ENCODE measurements at places on chromosomes 5 and 9. TPM values are rescaled to one million over a fixed set of nuclear protein-coding genes. Genes with fewer than 3 reads are reported as not detected.
A peak's percentile ranks its signal among the peaks of the same experiment; 100 is the strongest.

DNA sequence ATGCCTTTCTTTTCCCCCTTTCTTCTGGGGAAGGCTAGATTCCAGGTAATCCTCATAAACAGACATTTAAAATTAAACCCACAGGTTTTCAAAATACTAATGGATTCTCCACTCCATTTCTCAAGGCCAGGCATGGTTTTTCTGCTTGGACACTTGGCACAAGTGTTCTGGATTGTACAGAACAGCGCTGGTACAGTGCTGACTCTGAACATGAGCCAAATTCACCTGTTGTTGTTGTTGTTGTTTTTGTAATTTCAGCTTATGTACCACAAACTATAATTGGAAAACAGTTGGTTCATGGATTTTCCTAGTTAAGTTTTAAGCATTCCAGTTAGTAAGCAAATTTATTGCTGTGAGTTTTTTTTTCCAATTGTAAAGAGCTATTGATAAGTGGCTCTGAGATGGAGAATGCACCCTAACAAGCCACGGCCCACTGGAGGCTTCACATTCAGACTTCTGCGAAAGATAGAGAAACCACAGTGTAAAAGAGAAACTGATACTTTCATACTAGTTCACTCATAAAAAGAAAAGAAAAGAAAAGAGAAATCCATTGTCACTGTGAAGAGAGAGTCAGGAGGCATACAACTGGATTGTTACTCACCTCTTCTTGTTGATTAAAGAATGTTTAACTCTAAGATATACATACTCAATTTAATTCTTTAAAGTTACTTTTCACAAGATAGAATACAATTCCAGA is 16.2 kb upstream of the ITGA1 start:
- peak overlapping the region; percentile 84 for H3K27ac ChIP-seq
- H3K4me1 ChIP-seq = peaks cover 41% of the 10 kb centered on the region
- no peak overlapping the region for H3K4me3 ChIP-seq
- H3K36me3 ChIP-seq = no peaks in the 10 kb centered on the region

DNA sequence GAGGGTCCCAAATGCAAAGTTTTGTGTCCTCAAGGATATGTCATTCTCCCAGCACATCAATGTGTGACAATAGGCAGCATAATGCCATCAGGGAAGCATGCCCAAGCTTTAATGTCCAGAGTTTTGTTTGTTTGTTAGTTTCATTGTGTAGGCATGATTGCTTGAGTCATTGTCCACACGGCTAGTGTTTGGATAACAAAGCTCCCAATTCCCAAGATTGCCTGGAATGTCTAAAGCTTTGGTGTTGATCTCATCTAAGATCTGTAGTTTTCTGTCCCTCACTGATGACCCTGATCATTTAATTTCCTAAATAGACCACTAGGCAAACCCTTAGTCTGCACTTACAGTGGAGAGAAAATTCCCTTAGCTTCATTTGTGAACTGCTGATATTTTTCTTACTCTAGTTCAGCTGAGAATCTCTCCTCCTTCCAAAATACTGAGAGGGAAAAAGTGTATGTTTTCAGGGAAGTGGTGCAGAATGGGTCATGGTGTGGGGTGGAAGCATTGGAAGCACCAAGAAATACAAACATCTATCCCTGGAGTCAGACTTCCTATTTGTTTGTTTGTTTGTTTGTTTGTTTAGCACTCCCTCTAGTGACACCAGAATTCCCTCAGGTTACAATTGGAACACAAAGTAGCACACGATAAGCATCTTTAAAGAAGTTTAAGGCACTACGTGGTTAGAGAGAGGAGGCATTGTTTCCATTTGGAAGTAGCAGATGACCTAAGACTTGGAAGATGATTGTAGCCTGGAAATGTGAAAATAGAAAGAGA is 127.1 kb downstream of the PRDM6 start:
- no peak for DNase-seq
- H3K4me1 ChIP-seq = no peaks in the 10 kb centered on the region
- no peaks in the 10 kb centered on the region for H3K36me3 ChIP-seq
- H3K4me3 ChIP-seq = no peak overlapping the region

- no peaks in the 10 kb centered on the region for H3K27me3 ChIP-seq
- H3K27ac ChIP-seq = no peak overlapping the region
- H3K4me3 ChIP-seq = no peak overlapping the region
- no peaks in the 10 kb centered on the region for H3K4me1 ChIP-seq
Measured at GRCh38 chr9:73613092-73613701, 461.5 kb downstream of the ANXA1 start.

DNA sequence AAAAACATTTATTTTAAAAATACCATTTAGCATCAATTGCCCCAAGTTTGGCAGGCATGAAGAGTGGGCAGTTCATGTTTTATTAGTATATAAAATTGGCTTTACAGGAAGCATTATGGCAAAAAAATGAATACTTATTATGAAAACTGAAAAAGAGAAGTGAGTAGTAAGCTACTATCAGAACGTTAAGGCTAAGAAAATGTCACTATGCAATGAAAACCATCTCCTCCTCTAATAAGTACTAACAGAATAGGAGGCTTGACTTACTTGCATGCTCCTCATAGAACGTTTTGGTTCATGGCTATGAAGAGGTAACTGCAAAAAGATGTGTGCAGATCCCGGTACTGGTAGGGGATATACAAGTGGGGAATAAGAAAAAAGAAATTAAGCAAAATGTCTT is 23.6 kb downstream of the TICAM2 start:
- no peak overlapping the region for H3K27ac ChIP-seq
- no peaks in the 10 kb centered on the region for H3K36me3 ChIP-seq
- no peak overlapping the region for H3K4me3 ChIP-seq
- no peak for DNase-seq
- H3K27me3 ChIP-seq = peaks cover 1% of the 10 kb centered on the region

DNA sequence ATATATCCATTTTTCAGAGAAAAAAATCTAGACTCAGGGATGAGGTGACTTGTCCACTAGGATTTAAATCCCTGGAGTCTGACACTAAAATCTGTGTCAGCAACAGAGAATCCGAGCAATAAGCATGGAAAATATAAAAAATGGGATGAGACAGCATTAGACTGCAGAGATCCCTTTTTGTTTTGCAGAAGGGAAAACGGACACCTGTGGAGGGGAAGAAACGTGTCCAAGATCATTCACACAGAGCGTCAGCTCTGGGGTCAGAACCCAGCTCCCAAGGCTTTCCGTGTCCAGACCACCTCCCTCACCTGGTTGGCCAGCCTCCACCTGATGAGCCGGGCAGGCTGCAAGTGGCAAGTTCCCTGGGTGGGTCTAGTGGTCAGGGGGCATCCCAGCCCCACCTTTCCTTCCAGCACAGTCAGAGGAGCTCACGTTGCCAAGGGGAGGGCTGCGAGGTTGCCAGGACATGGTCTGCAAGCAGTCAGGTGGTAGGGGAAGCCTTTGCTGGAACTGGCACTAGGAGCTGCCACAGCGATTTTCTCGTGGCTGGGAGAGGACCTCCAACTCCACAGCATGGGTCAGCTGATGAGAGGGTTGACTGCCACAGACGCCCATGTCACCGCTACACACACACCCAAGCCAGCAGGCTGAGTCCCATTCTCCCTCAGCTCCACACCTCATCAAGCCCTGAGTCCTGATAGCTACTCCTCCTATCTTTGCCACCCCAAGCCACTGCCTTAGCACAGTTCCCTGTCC is 65.9 kb upstream of the CPLX2 start:
- H3K4me3 ChIP-seq = no peak overlapping the region
- no peaks in the 10 kb centered on the region for H3K36me3 ChIP-seq
- peaks cover 73% of the 10 kb centered on the region for H3K27me3 ChIP-seq
- H3K27ac ChIP-seq = no peak overlapping the region

DNA sequence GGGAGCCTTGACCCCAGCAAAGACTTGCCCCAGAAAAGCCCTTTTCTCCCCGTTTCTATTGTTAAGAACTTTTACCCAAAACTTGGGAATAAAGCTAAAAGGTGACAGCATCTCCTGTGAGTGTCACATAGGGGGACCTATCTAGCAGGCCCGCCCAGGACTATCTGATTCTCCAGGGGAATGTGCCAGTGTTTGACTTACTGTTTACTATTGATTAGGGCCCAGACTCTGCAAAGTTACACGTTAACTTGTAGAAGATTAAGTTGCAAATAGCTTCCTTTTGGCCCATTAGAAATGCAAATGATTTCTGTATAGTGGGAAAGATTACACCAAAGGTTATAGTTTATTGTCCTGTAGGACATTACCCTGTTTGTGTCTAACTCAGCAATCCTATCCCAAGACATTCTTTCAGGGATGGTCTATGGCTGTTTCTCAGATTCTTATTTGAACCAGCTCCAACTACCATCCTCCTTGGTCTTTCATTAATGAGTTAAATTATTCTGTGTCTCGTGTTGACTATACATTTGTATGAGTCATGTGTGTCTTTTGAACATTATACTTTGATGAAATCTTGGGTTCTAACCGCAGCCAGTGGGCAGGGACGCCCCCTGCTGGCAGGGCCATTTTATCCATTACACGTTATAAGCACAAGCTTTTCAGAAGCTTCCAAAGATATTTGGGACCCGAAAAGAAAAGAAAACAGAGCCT is 60.7 kb downstream of the HRH2 start:
- no peak overlapping the region for H3K27ac ChIP-seq
- H3K27me3 ChIP-seq = peaks cover 11% of the 10 kb centered on the region
- peaks cover 2% of the 10 kb centered on the region for H3K4me1 ChIP-seq
- H3K36me3 ChIP-seq = peaks cover 14% of the 10 kb centered on the region

DNA sequence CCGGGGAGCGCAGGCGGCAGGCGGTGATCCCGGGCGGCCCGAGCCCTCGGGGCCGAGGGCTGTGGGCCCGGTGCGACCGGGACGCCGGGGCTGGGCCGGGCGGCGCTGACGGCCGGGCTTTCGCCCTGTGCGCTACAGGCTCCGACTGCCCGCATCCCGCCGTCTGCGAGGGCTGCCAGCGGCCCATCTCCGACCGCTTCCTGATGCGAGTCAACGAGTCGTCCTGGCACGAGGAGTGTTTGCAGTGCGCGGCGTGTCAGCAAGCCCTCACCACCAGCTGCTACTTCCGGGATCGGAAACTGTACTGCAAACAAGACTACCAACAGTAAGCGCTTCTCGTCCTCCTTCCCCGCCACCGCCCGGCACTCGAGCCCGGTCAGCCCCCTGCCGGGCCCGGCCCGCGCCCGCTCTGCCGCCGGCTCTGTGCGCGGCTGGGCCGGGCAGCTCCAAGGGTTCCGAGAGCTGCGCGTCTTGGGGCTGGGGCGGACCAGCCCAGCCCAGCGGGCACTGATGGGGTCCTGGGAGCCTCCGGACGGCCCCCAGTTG is 1.6 kb downstream of the LMX1B start:
- H3K4me3 ChIP-seq = no peak overlapping the region
- H3K27ac ChIP-seq = no peak overlapping the region
- H3K4me1 ChIP-seq = peaks cover 37% of the 10 kb centered on the region
- peaks cover 73% of the 10 kb centered on the region for H3K27me3 ChIP-seq

DNA sequence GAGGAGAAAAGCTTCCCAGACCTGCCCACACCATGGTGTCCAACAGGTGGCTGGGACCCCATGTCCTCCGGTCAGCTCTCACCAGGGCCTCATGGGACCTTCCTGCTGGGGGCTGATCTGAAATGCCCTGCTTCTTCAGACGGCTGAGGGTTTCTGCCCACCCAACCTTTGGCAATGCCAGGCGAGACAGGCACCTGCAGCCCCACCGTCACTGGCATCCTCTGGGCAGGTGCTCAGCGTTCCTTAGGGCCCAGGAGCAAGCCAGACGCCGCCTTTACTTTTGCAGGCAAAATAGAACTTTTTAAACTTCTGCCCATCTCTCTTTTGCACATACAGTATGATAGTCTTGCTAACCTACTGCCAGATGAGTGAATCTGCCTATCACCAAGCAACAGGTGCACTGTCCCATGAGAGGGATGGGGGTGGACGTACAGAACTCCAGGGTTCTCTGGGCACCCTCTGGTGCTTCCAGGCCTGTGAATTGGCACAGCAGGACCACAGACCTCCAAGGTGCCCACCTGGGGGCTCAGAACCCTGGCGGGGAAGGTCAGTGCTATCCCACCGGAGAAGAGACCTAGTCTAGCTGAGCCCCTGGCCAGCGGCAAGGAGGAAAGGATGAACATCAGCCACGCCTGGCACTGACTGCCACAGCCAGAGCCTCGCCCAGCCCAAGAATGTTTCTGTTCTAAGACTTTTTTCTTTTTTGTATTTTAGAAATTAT is 7.5 kb downstream of the OBP2B start:
- peaks cover 2% of the 10 kb centered on the region for H3K4me1 ChIP-seq
- H3K36me3 ChIP-seq = no peaks in the 10 kb centered on the region
- H3K27ac ChIP-seq = no peak overlapping the region
- H3K27me3 ChIP-seq = peaks cover 6% of the 10 kb centered on the region
- no peak overlapping the region for H3K4me3 ChIP-seq
- DNase-seq = no peak

GRCh38 chr9:112705768-112706427 is 12.0 kb downstream of the INIP start:
- H3K36me3 ChIP-seq = no peaks in the 10 kb centered on the region
- H3K27ac ChIP-seq = no peak overlapping the region
- no peaks in the 10 kb centered on the region for H3K27me3 ChIP-seq

DNA sequence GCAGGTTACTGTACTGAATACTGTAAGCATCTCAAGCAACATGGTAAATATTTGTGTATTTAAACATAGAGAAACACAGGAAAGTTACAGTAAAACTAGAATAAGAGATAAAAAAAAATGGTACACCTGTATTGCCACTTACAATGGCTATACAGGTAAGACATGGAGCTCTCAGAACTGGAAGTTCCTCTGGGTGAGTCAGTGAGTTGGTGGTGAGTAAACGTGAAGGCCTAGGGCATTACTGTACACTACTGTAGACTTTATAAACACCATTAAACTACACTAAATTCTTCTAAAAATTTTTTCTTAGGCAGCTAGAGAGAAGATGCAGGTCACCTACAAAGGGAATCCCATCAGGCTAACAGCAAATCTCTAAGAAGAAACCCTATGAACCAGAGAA is 872.9 kb downstream of the TAF11L14 start:
- no peaks in the 10 kb centered on the region for H3K27me3 ChIP-seq
- H3K4me1 ChIP-seq = no peaks in the 10 kb centered on the region
- H3K4me3 ChIP-seq = no peak overlapping the region
- no peaks in the 10 kb centered on the region for H3K36me3 ChIP-seq
- DNase-seq = no peak

DNA sequence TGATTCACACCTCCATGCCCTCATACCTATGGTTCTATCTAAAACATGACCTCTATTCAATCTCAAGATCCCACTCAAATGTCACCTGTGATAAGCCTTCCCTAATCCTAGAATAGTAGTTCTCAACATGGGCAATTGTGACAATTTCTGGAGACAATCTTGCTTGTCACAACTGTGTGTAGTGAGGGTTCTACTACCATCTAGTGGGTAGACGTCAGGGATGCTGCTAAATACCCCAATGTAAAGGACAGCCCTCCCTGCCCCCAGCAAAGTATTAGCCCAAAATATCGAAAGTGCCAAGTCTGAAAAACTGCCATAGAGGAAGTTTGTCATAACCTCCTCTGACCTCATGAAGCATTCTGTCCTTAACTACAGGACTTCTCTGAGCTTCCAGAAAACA is 32.0 kb downstream of the TBCA start:
- H3K27ac ChIP-seq = no peak overlapping the region
- peaks cover 8% of the 10 kb centered on the region for H3K36me3 ChIP-seq
- no peak overlapping the region for H3K4me3 ChIP-seq
- H3K4me1 ChIP-seq = peaks cover 23% of the 10 kb centered on the region
- no peaks in the 10 kb centered on the region for H3K27me3 ChIP-seq
- DNase-seq = no peak

- H3K4me3 ChIP-seq = no peak overlapping the region
- H3K27me3 ChIP-seq = no peaks in the 10 kb centered on the region
- H3K36me3 ChIP-seq = peaks cover 7% of the 10 kb centered on the region
- no peaks in the 10 kb centered on the region for H3K4me1 ChIP-seq
- no peak overlapping the region for H3K27ac ChIP-seq
- no peak for DNase-seq
Measured at GRCh38 chr5:52878656-52879055, 90.9 kb downstream of the ITGA1 start.

NSG2 gene
- total RNA-seq = not detected

PCDHB3 gene
- total RNA-seq = not detected

COL23A1 gene
- 0.16 TPM for total RNA-seq

TMEM8B gene
- 10.2 TPM for total RNA-seq

FRRS1L gene
- not detected for total RNA-seq
